Stimulated activated CD4-positive, alpha-beta T cell treated with anti-CD3 and anti-CD28 coated beads, Interleukin-12 subunit alpha, Interleukin-12 subunit beta, amount 100 ng/mL, for 4 hours (primary cell): ENCODE measurements at places on chromosomes 4 and X.

- DNase-seq = no peak
Observed at GRCh38 chr4:55509266-55509665, 37.4 kb downstream of the CLOCK start.

DNA sequence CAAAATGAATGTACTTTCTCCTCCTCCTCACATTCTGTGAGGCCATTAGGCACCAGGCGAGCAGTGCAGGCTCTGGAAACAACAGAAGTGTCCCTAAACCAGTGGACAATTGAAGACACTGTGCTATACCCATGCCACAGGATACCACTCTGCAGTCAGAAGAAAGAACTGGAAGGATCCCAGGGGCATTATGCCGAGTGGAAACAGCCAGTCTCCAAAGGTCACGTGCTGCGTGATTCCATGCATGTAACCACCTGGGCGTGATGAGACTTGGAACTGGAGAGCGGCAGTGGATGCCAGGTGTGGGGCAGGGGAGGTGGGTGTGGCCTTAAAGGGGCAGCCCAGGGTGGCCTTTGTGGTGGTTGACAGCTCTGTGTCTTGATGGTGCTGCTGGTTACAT, 139.4 kb downstream of the EVC2 start:
- DNase-seq = no peak

GRCh38 chrX:73262991-73263390, 48.3 kb upstream of the NAP1L2 start:
- DNase-seq = no peak

DNA sequence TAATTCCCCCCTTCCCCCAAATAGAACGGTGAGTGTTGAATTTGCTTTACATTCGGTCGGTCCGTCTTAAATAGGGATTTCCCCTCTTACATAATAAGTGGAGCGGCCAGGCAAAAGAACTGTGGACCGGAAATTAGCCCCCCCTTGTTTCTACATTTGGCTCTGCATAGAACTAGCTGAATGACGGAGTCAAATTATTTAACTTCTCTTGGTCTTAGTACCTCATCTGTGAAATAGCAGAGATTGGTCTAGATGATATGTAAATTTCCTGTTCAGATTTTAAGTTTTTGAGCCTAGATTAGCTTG, 1.3 kb downstream of the SPATA18 start:
- no peak for DNase-seq

DNA sequence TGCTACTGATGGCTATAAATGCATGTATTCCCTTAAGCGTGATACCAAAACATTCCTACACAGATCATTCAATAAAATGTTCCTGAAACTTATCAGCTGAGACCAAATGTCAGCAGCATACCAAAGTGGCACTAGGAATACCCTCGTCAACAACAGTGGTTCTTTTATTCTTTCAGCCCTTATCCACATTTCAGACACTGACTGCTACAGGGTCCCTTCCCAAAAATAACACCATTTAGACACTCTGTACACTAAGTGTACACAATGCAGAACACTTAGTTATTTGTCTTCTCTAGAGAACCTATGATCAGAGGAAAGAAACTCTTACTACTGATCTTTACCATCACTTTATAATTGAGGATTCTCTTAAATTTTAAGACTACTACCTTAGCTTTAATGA, 94.1 kb downstream of the ATRX start:
- DNase-seq = no peak

GRCh38 chr4:113823291-113823659, 61.7 kb upstream of the CAMK2D start:
- no peak for DNase-seq

DNA sequence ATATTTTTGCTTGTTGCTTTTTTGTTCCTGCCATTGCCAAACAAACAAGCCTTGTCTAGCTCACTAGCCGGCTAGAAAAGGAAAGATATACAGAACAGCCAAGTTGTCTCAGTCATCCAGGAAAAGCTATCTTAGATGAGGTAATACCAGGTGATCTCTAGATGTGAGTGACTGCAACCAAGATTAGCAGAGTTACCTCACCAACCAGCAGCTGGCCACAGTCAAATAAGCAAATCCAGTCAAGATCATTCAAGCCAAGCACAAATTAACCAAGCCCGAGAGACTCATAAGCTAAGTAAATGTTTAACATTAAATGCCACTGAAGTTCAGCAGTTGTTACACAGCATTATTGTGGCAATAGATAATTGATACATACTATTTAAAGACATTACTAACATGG, 108.6 kb downstream of the CENPC start:
- no peak for DNase-seq

DNA sequence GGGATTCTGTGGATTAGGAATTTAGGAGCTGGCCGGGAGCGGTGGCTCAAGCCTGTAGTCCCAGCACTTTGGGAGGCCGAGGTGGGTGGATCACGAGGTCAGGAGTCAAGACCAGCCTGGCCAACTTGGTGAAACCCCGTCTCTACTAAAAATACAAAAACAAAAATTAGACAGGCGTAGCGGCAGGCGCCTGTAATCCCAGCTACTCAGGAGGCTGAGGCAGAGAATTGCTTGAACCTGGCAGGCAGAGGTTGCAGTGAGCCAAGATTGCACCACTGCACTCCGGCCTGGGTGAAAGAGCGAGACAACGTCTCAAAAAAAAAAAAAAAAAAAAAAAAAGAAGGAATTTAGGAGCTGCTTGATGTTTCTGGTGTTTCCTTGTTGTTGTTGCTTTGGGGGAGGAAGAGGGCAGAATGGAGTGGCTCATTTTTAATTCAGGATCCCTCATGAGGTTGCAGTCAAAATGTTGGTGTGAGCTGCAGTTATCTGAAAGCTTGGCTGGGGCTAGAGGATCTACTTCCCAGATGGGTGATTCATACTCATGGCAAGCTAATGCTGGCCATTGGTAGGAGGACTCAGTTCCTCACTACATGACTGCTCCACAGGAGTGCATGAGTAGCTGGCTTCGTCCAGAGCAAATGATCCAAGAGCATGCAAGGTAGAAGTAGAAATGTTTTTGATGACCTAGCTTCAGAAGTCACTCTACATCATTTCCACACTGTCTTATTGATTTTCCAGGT, 26.5 kb upstream of the JADE1 start:
- DNase-seq = no peak

DNA sequence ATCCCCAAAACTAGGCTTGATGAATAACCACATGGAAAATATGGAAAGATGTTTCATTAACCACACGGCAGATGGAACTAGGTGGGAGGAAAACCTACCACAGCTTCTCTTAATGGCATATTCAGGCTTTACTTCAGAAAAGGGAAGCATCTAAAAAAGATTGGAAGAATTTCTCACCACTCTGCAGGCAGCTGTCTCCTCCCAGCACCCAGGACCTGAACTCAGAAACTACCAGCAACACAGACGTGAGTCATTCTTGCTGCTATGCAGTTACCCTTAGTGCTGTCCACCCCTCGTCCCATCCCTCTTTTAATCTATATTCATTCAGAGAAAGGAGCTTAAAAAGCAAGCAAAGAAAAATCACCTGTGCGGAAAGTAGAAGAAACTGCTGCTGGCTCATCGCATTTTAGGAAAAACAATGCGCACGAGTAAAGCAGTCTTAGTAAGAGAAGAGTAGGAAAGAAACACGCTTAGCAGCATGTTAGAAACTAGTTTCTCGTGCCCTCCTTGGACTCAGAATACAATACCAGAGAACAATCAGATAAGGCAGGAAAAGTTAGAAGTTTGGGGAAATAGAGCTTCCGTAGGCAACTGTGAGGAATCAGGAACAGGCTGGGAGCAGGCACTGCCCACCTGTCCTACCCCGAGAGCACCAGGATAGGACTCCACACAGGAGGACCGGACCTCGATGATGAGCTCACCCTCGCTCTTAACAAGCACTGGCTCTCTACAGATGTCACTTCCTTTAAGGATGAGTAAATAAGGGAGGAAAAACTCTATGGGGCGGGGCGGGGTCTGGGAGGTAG, 48.1 kb upstream of the ENPP6 start:
- DNase-seq = no peak

- no peak for DNase-seq
Observed at GRCh38 chrX:134631426-134632346, 26.6 kb downstream of the PLAC1 start.

DNA sequence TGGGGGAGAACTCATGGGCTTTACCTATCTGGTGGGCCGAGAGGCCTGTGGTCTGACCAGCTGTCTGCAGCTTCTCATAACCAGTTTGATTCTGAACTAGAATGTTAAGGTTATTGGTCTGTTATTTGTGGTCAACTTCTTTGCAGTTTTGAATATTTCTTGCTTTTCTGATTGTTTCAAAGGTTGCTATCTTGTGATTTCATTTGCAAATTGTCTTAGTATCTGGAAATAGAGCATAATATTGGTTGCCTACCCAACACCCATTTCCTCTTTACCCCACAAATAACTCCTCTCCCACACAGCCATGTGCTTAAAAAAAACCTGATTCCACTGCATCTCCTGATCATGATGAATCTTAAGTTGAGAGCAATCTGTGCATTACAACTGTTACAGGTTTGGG, 39.1 kb upstream of the BMP2K start:
- no peak for DNase-seq

DNA sequence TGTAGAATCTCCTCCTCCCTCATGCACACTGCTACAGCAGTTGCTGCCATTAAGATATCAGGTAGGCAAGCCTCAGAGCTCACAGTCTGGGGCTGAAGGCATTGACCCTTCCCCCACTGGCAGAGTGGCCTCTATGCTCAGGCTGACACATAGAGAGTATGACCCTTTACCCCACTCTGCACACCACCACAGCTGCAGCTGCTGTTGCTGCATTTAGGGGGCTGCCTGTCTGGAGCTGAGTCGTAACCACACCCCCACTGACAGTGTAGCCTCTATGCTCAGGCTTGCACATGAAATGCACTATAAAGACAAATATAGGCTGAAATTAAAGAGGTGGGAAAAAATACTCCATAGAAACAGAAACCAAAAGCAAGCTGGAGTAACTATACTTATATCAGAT, 289.3 kb upstream of the PABPC4L start:
- DNase-seq = no peak

GRCh38 chr4:179871726-179872125, 2371.5 kb upstream of the TENM3 start:
- DNase-seq = no peak

- DNase-seq = no peak
Observed at GRCh38 chrX:71378732-71379131, 12.6 kb downstream of the TAF1 start.

- DNase-seq = no peak
Observed at GRCh38 chr4:41791557-41791956, 43.0 kb upstream of the PHOX2B start.

- no peak for DNase-seq
Observed at GRCh38 chr4:76830964-76831703, 66.8 kb downstream of the SOWAHB start.

DNA sequence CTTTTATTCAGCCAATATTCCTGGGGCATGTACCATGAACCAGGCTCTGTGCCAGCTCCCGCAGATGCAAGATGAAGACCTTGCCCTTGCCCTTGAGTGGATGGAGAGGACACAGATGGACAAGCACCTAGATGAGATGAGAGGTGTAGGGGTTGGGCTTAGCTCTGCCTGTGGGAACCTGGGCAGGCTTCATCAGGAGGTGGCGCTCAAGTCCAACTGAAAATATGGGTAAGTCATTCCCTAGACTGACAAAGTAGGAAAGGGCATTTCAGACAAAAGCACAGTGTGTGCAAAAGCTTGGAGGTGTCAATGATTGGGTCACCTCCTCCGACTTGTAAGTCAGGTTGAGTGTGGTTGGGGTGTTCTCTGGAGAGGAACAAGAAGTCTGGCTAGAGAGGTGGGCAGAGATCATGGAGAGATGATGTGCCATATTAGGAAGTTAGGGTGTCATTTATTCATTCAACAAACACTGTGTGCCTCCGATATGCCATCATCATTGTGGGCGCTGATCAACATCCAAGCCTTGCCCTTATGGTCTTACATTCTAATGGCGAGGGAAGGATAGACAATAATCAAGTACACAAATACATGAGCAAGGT, 64.6 kb downstream of the ANAPC4 start:
- no peak for DNase-seq

GRCh38 chr4:122309988-122310626, 68.7 kb upstream of the ADAD1 start:
- no peak for DNase-seq

DNA sequence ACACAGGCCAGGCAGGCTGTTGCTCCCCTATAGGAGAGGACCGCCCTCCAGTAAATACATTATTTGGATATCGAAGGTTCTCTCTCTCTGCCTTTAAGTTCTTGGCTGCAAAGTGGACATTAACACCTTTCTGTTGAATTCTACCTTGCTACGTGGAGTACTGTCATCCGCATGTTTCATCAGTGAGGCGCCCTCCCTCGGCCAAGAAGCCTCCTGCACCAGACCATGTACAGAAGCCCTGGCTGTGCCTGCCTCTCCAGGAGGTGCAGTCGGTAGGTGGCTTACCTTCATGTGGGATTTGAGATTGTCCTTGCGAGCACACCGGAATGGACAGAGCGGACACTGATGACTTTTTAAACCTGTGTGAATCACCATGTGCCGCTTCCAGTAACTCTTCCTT, 46.7 kb downstream of the ZNF827 start:
- DNase-seq = no peak

GRCh38 chrX:39000802-39001201, 199.5 kb downstream of the MID1IP1 start:
- DNase-seq = no peak

DNA sequence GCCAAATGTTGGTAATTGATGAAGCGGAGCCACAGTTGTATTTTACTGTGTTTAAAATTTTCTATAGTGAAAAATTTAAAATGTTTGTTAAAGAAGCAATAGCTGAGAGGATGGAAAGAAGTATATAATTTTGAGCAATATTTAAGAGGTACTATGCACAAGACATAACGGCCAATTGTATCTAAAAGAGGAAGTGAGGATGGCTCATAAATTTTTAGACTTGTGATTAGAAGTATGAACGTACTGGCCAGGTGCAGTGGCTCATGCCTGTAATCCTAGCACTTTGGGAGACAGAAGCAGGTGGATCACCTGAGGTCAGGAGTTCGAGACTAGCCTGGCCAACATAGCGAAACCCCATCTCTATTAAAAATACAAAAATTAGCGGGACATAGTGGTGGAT, 12.7 kb upstream of the HHIP start:
- no peak for DNase-seq

DNA sequence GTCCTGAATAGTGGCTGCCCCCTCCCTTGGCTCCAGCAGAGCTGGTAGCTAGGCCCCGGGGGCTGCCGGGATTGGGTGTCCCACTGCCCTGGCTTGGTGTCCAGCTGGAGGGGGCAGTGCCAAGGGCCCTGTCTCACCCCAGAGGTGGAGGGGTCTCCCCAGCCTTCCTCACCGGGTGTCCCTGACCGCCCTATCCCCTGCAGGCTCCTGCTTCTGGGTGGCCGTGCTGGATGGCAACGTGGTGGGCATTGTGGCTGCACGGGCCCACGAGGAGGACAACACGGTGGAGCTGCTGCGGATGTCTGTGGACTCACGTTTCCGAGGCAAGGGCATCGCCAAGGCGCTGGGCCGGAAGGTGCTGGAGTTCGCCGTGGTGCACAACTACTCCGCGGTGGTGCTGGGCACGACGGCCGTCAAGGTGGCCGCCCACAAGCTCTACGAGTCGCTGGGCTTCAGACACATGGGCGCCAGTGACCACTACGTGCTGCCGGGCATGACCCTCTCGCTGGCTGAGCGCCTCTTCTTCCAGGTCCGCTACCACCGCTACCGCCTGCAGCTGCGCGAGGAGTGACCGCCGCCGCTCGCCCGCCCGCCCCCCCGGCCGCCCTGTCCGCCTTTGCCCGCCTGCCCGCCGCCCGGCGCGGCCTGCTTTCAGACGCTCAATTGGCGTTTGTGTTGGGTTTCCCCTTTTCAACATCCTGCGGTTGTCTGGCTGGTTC, 4.6 kb downstream of the NAT8L start:
- DNase-seq = no peak

- DNase-seq = no peak
Observed at GRCh38 chrX:48580662-48581061, 6.4 kb downstream of the RBM3 start.

GRCh38 chr4:73735231-73735630, 5.1 kb upstream of the CXCL8 start:
- DNase-seq = no peak
